ENCODE measurements at places on chromosomes 2 and 18. TPM values are rescaled to one million over a fixed set of nuclear protein-coding genes. Genes with fewer than 3 reads are reported as not detected.

GRCh38 chr2:83331810-83332209, 1127.3 kb downstream of the SUCLG1 start:
- DNase-seq = no peak

- DNase-seq = no peak
Observed at GRCh38 chr18:31105733-31106132, 3.5 kb upstream of the DSC2 start.

DNA sequence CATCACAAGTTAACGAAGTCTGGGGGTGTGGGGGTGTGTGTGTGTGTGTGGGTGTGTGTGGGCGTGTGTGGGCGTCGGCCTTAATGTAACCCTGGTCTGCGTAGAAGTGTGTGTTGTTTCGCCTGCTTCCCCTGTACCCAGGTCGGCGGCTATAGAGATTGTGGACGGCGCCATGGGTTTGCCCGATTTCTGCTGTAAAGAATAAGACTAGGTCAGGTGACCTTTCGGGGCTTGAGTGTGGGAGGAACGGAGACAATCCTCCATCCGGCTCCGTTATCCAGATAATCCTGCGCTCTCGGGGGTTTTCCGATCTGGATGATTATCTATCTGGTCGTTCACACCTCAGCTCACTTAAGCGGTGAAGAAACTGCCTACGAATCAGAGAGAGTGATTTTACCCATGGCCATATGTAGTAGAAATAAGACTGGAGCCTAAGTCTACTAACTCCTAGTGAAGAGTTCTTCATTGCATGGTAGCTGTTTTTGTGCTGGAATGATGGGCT, 543 bp downstream of the HADHB start:
- no peak for DNase-seq

GRCh38 chr2:207227062-207227748, 61.5 kb upstream of the KLF7 start:
- no peak for DNase-seq

DNA sequence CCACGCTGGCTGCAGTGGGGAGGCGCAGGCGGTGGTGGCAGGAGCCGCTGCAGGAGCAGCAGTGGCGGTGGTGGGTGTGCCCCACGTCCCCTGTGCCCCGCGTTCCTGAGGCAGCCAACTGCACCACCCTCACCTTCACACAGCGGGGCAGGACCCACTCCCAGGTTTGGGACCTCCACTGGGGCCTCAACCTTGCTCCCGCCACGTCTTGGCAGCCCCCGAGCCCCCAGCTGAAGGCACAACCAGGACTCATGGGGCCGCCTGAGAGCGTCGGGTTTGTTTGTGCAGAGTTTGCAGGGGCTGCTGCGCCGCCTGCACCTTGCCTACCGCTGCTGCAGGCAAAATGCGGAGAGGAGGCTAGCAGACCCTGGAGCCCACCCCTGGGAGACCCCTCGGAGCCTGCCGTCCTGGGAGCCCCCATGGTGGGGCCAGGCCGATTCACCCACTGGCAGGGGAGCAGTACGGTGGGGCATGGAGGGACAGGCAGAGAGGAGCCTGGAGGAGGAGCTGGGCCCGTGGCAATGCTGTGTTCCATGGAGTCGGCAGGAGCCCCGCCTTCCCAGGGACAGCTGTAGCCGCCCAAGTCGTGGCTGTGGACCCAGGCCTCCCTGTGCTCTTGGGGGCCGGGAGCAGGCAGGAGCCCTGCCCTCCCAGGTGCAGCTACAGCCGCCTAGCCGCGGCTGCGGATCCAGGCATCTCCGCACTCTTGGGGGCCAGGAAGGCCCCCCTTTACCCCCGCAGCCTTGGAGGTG, 14.7 kb upstream of the EML6 start:
- peak; percentile 78 for DNase-seq

DNA sequence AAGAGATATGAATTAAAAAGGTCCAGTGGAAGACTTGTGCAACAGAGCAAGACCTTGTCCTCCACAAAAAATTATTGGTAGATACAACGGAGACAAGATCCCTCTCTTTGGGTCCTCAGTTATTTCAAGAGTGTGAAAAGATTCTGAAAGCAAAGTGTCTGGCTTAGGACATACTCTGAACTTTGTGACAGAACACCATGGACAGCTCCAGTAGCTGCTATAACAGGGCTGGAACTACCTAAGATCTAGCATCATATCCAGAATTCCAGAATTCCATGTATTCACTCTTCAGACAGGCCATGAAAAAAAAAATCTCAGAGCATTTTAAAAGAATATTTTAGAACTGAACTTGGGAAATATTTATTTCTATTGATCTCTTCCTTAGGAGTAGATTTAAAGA, 74.8 kb upstream of the ZBTB14 start:
- peak; percentile 12 for DNase-seq

- no peak for DNase-seq
Observed at GRCh38 chr2:9709539-9710285, 78.9 kb upstream of the YWHAQ start.

GRCh38 chr2:222998459-222998858, 53.5 kb upstream of the KCNE4 start:
- no peak for DNase-seq

GRCh38 chr2:169478339-169478738, 955 bp upstream of the BBS5 start:
- DNase-seq = peak; percentile 16

DNA sequence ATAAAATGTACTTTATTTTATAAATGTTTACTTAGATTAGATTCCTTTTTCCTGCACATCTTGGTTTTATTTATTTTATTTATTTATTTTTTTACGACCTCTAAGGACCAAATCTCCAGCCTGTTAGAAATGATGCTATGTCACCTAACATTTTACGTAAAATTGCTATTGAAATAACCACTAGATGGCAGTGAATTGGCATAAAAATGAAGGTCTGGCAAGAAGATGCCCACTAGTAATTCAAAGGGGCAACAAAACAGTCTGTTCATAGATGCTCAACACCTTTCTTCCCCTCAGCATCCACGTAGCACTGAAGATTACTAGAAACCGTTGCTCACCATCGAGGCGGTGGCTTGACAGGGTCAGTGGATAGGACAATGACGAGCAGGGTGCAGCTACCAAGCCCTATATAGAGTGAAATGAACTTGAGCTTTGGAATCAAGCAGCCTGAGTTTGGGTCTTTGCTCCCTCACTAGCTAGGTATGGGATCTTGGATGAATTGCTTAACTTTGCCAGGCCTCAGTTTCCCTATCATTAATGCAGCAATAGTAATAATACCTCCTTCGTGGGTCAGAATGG, 128.7 kb upstream of the L3MBTL4 start:
- DNase-seq = peak; percentile 55

GRCh38 chr2:54864096-54864495, 140.6 kb downstream of the EML6 start:
- no peak for DNase-seq

DNA sequence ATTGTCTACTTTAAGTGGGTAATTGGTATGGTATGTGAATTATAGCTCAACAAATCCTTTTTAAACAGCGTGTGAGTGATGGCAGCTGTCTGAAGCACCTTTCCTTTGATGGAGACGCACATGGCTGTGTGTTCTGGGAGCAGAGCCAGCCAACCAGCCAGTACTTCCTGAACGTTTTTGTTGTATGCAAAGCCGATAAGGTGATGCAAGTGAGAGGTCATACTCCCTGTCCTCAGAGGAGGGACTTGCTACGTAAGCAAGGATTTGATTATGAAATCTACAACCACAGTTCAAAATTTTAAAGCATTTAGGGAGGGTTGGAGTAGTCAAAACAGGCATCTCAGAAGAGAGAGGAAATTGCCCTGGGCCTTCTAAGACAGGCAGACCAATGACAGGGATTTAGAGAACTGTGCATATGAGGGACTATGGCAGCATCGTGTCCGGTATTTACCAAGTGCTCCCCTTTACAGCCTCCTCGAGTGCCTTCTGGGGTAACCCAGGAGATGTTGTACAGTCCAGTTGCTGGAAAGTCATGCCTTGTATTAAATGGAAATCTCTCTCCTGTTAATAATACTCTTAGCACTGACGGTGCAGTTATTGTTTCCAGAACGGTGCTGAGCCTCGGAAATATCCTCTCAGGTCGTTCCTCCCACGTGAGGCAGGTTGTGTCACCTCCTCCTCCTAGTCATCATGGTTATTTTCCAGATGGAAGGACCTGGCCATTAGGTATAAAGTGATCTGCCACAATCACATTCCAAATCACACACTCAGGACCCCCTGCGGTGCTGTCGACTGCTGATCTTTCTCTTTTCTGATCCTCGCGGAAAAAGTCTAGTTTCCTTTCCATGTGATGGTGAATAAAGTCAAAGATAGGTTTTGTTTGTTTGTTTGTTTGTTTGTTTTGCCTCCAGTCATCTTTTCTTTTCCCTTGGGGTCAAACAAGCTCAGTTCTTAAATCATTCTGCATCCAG, 28.4 kb downstream of the ARHGEF4 start:
- DNase-seq = peak; percentile 55

GRCh38 chr2:116582850-116583249, 1231.6 kb upstream of the DDX18 start:
- DNase-seq = no peak

GRCh38 chr18:75143851-75144250, 65.1 kb downstream of the PTGR3 start:
- DNase-seq = no peak

- no peak for DNase-seq
Observed at GRCh38 chr2:64015391-64015790, 3.8 kb downstream of the VPS54 start.

- no peak for DNase-seq
Observed at GRCh38 chr2:23092831-23093230, 292.1 kb upstream of the KLHL29 start.

DNA sequence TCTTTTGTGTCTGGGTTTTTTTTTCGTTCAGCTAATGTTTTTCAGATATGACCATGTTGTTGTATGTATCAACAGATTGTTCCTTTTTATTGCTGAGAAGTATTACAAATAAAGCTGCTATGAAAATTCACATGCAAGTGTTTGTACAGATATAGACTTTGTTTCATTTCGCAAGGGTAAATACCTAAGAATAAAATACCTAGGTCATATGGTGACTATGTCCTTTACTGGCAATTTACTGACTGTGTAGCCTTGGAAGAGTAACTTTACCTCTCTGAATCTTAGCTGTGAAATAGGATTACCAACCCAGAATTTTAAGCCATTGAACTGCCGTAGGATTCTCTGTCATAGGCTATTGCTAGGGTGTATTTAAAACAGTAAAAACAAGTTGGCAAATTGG, 19.0 kb upstream of the DNAH6 start:
- DNase-seq = no peak

GRCh38 chr2:72722492-72723070, 103.3 kb downstream of the EXOC6B start:
- peak; percentile 26 for DNase-seq

- no peak for DNase-seq
Observed at GRCh38 chr2:11187083-11187619, 31.9 kb downstream of the SLC66A3 start.

GRCh38 chr2:100623033-100623715, 60.4 kb downstream of the PDCL3 start:
- DNase-seq = no peak

IL36B gene
- not detected for total RNA-seq

RTP5 gene
- total RNA-seq = not detected

MALL gene
- 2.3 TPM for total RNA-seq

DCC gene
- 1.7 TPM for total RNA-seq

DYNAP gene
- not detected for total RNA-seq

CHPF gene
- total RNA-seq = 119 TPM

HDHD2 gene
- total RNA-seq = 42.7 TPM

All from stomach (tissue), 19 donors.